ENCODE measurements at places on chromosomes 1 and 21. TPM values are rescaled to one million over a fixed set of nuclear protein-coding genes. Genes with fewer than 3 reads are reported as not detected.

- no peak for DNase-seq
These were observed 52.8 kb downstream of the TNFSF18 start for GRCh38 chr1:172997941-172998361.

DNA sequence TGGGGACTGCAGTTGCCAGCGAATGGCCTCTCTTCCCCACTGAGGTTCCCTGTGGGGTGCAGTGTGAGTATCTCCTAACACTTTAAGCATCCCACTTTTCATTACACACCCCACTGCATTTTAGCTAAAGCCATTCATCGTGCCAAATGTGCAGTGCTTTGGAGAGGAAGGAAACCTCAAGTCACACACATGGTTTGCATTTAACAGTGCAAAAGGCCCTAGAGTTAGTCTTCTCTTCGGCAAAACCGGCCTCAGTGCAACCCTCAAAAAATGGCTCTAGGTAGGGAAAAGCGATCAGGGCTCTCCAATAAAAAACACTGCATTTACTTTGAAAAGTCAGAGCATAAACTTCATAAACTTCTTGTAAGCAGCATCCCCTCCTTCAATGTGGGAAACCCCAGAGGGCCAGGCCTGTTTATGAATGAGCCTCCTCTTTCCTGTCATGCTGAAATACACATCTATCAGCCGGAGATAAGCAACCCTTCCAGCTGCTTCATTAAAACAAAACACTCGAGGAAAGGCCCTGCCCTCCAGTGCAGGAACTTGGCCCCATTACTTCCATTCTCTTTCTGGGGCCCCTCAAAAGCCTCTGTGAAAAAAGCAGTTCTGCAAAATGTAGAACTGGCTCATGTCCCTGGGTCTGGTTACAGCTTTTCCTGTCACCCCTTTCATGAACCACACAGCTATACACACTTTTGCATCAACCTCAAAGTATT, 184.0 kb downstream of the CDC7 start:
- DNase-seq = peak; percentile 50

DNA sequence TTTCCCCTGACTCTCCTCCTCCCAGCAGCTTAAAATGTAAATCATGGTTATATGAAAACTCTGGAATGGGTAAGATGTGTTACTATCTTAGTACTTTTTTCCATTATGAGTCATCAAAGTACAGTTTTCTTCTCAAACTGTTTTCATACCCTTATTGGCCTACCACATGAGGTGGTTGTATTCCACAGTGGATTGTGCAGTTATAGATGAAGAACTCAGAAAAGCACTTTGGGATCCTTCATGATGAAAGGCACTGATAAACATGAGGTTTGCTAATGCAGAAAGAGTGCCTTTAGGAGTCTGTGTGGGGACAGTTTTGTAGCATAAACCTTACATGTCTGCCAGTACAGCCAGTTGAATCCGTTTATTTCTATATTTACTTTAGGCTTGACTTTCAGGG, 32.0 kb upstream of the MYOCOS start:
- no peak for DNase-seq

GRCh38 chr1:46137916-46138315, 5.5 kb upstream of the PIK3R3 start:
- DNase-seq = no peak

GRCh38 chr1:230365723-230366307, 60.3 kb downstream of the PGBD5 start:
- no peak for DNase-seq

DNA sequence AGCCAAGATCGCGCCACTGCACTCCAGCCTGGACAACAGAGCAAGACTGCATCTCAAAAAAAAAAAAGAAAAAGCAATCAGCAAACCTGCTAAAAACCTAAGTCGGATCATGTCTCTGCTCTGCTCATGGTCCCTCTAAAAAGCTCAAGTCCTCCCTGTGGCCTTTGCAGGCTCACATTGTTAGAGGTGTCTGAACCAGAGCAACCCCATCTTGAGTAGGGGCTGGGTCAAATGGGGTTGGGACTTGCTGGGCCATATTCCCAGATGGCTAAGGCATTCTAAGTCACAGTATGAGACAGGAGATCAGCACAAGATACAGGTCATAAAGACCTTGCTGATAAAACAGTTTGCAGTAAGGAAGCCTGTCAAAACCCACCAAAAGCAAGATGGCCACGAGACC, 3.0 kb upstream of the DRAXIN start:
- no peak for DNase-seq

GRCh38 chr1:42847111-42847595, 740 bp downstream of the ZNF691 start:
- DNase-seq = no peak

GRCh38 chr1:203592730-203593129, 33.9 kb upstream of the ATP2B4 start:
- DNase-seq = no peak

DNA sequence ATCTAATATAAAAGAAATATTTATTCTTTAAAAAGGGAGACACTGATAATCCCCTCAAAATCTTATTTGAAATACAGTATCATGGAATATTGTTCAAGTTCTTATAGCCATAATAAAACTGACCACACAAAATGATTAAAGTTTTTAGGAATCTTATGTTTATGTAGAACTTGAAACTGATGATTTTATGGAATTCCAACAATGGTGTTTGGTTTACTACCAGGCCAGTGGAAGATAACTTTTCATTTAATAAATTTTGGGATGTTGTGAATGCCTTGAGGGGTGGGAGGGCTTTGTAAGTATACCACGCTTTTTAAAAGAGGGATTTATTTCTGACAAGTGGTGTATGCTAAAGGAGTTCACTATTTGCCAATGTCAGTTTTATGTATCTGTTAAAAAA, 87.7 kb downstream of the RAB3GAP2 start:
- DNase-seq = no peak

- peak; percentile 49 for DNase-seq
These were observed 7.3 kb downstream of the GLMN start for GRCh38 chr1:92291372-92291999.

- DNase-seq = no peak
These were observed 11.8 kb downstream of the CD101 start for GRCh38 chr1:117013309-117013858.

DNA sequence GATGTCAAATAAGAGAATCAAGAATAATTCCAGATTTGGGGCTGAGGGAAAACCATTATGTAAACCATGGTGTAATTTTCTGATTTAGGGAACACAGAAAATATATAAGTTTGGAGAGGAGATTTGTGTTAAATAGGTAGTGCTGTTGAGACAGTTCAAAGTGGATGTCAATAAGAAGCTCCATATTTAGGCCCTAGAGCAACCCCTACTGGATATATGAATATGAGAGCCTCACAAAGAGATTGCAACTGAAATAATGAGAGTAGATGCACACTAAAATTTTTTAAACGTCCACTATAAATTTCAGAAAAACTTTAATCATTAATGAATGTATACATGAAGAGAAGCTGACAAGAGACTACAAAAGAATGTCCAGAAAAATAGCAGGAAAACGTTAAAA, 1447.8 kb upstream of the PRMT6 start:
- no peak for DNase-seq

- no peak for DNase-seq
These were observed 25.5 kb upstream of the RBBP5 start for GRCh38 chr1:205147191-205147835.

GRCh38 chr1:33516891-33517567, 44.6 kb downstream of the ZSCAN20 start:
- no peak for DNase-seq

- no peak for DNase-seq
These were observed 587 bp downstream of the SCNM1 start for GRCh38 chr1:151166505-151166956.

GRCh38 chr21:25965951-25966707, 204.4 kb downstream of the APP start:
- no peak for DNase-seq

GRCh38 chr1:14165371-14165801, 433.1 kb upstream of the KAZN start:
- peak; percentile 22 for DNase-seq

- peak; percentile 46 for DNase-seq
These were observed 122.2 kb upstream of the VAMP3 start for GRCh38 chr1:7648761-7649384.

- DNase-seq = no peak
These were observed 20.3 kb downstream of the STK40 start for GRCh38 chr1:36365381-36365780.

- DNase-seq = peak; percentile 15
These were observed 395.4 kb downstream of the KIF26B start for GRCh38 chr1:245549996-245550719.

- no peak for DNase-seq
These were observed 94.5 kb downstream of the DNTTIP2 start for GRCh38 chr1:93784538-93784937.

DNA sequence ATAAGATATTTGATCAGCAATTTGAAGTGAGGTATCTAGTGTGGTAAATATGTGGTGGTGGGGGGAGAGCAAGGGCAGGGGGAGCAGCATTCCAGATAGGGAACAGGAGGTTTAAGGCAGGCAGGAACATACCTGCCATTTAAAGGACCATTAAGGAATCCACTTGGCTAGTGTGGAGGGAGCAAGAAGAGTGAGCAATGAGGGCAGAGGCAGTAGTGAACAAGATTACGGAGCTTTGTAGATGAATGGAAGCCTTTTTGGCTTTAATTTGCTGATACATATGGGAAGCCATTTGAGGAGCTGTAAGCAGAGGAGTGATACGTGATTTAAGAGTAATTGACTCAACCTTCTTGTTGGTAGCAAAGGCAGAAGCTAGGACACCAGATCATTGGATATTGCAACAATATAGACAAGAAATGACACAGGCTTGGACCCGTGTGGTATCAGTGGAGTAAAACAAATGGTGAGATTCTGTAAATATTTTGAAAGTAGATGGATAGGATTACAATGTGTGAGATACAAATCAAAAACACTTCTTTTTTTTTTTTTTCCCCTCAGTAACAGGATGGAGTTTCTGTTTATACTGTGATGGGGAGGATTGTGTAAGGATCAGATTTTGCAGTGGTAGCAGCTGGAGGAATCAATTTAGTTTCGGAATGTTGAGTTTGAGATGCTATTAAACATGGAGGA, 73.8 kb upstream of the B3GALT2 start:
- no peak for DNase-seq

- DNase-seq = no peak
These were observed 6.2 kb upstream of the ANKRD65 start for GRCh38 chr1:1427106-1427819.

DNA sequence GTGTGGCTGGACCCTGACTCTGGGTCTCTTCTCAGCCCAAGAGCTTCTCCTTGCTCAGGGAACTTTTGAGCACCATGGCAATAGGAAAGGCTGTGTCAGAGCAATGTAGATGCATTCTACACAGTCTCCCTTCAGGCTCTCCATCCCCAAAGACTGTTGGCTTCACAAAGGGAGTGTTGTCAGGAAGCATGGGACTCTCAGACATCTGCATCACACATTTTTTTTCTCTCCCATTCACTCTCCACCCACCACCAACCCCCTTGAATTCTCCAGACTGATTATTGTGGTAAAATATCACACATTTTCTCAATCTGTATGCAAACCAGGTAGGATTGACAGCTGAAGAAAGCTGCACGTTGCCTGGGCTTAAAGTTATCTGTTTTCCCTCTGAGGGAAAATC, 105.4 kb upstream of the WARS2 start:
- no peak for DNase-seq

DNA sequence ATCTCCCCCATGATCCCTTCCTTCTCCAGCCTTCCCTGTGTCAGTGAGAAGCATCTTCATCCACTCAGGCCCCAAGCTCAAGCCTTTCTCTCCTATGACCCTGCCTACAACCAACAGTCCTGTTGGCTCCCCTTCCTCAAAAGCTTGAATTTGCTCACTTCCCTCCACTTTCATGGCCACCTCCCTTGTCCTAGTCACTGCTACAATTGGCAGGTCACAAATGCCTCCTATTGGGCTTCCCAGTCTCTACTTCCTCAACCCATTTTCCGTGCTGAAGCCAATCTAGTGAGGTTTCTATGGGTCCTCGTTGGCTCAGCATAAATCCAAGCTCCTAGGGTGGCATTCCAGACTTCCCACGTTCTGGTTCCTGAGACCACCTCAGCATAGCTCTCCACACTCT, 40.2 kb upstream of the SLC6A9 start:
- no peak for DNase-seq

DNA sequence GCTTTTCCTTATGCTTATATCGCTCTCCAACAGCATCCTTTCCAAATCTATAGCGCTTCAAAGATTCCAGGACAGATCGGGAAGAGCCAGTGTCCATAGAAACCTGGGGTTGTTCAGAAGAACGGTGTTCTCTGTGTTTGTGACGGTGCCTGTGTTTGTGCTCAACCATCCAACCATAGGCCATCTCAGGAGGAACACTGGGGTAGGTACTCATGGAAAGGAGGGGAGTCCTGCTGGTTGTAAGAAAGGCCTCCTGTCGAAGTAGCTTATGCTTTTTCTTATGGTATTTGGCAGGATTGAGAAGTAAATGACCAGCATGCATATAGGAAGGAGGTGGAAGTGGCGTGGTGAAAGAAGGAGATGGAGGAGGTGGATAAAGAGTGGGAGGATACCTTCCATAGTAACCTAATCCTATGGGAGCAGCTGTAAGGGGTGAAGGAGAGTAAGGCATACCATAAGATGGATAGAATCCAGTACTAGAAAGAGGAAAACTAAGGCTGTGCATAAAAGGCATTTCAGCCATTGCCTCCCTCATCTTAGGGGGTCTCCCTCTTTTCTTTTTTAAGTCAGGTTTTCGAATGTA, 84.2 kb downstream of the ASH1L start:
- no peak for DNase-seq

DNA sequence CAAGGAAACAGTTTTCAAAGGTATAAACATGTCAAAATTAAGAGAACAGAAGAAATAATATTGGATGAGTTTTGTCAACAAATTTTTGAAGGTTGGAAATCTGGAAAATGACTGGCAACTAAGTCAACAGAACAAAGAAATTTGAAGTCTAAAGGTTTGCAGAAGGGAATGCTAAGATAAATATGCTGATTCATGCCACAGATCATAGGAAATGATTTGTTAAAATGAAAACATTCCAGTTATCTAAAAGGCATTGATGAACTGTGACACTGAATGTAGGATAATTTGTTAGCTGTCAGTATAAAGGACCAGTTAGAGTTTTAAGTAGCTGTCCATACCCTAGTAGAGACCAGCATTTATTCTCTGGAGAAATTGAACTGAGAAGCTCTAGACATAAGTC, 157.9 kb upstream of the CHRM3 start:
- DNase-seq = no peak

PRAMEF6 gene
- polyA plus RNA-seq = not detected

TCHHL1 gene
- not detected for polyA plus RNA-seq

RIPK4 gene
- polyA plus RNA-seq = 0.36 TPM

ERG gene
- polyA plus RNA-seq = 20.0 TPM

MYOM3 gene
- 338 TPM for polyA plus RNA-seq

MYOG gene
- 253 TPM for polyA plus RNA-seq

APOBEC4 gene
- polyA plus RNA-seq = not detected

KRTAP21-2 gene
- not detected for polyA plus RNA-seq

AGMAT gene
- polyA plus RNA-seq = 4.0 TPM

OVAAL gene
- polyA plus RNA-seq = not detected

ACTN2 gene
- polyA plus RNA-seq = 489 TPM

BNIPL gene
- 1.1 TPM for polyA plus RNA-seq

LRRC38 gene
- 29.4 TPM for polyA plus RNA-seq

TCEA3 gene
- 382 TPM for polyA plus RNA-seq

SOX13 gene
- polyA plus RNA-seq = 17.4 TPM

PACC1 gene
- polyA plus RNA-seq = 8.4 TPM

CEP170 gene
- polyA plus RNA-seq = 59.1 TPM

Data from muscle of arm (tissue), 14 donors.